ENCODE measurements at places on chromosomes 3 and 15. TPM values are rescaled to one million over a fixed set of nuclear protein-coding genes. Genes with fewer than 3 reads are reported as not detected.

DNA sequence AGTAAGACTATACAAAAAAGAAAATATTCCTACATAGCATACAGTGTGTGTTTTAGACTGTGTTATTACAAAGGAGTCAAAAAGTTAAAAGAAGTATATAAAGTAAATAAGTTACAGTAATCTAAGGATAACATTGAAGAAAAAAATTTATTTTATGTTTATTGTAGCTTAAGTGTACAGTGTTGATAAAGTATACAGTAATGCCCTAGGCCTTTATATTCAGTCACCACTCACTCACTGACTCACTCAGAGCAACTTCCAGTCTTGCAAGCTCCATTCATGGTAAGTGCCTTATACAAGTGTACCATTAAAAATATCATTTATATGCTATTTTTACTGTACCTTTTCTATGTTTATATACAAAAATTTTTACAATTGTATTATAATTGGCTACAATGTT, 220.1 kb downstream of the BCHE start:
- no peaks in the 10 kb centered on the region for H3K36me3 ChIP-seq
- no peak for DNase-seq

The SLC22A14 gene
- total RNA-seq = not detected

DNA sequence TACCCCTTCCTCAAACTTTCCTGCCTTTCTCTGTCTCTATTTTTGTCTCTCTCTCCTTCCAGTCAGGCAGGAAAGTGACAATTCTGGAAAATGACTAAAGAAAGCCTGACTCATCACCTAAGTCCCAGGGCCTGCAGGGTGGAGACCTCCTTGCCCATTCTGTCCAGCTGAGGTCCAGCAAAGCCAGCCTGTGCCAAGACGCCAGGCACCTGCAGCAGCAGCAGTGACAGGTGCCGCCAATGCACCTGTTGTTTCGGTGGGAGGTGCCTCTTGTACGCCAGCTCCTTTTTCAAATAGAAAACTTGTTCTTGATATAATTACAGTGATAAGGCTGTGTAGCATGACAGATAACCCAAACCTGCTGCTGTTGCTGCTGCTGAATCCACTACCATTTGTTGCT, 501.3 kb downstream of the NTRK3 start:
- H3K27me3 ChIP-seq = no peaks in the 10 kb centered on the region
- H3K4me1 ChIP-seq = no peaks in the 10 kb centered on the region
- H3K36me3 ChIP-seq = no peaks in the 10 kb centered on the region
- no peak for DNase-seq
- no peak overlapping the region for H3K4me3 ChIP-seq
- H3K27ac ChIP-seq = no peak overlapping the region

The CD96 gene
- total RNA-seq = not detected

The LRRIQ4 gene
- not detected for total RNA-seq

The CA12 gene
- total RNA-seq = 0.08 TPM

- H3K27ac ChIP-seq = peak overlapping the region; percentile 70
- H3K27me3 ChIP-seq = no peaks in the 10 kb centered on the region
- DNase-seq = no peak
- H3K4me1 ChIP-seq = peaks cover 73% of the 10 kb centered on the region
- peaks cover 25% of the 10 kb centered on the region for H3K36me3 ChIP-seq
Observed at GRCh38 chr15:63054281-63054683, 11.7 kb downstream of the TPM1 start.

DNA sequence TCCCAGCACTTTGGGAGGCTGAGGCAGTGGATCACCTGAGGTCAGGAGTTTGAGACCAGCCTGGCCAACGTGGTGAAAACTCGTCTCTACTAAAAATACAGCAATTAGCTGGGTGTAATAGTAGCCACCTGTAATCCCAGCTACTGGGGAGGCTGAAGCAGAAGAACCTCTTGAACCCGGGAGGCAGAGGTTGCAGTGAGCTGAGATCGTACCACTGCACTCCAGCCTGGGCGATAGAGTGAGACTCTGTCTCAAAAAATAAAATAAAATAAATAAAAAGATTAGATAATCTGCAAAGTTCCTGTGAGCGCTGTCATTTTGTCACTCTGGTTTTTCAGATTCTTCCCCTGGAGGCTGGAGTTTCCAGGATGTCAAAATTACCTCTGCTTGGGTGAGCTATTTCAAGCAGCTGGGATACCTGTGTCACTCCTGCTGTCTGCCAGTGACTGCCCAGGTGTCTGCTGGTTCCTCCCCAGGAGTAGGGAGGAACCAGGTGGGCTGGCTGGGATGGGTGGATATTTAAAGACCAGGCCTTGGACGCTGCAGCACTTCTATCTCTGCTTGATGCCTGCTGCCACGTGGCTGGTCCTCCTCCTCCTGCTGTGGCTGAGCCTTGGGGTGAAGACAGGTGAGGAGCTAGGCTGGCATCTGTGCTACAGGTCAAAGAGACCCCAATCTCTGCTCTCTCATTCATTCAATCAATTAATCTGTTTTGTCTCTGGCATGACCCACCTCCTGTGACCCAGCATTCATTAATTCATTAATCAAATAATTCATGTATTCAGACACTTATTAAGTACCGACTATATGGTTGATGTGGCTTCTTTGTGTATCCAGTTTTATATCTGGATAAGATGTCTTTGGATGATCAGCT, 19.5 kb upstream of the MUC20 start:
- no peaks in the 10 kb centered on the region for H3K4me1 ChIP-seq
- no peak overlapping the region for H3K27ac ChIP-seq
- no peak for DNase-seq

The DNAJC17 gene
- total RNA-seq = 30.2 TPM

DNA sequence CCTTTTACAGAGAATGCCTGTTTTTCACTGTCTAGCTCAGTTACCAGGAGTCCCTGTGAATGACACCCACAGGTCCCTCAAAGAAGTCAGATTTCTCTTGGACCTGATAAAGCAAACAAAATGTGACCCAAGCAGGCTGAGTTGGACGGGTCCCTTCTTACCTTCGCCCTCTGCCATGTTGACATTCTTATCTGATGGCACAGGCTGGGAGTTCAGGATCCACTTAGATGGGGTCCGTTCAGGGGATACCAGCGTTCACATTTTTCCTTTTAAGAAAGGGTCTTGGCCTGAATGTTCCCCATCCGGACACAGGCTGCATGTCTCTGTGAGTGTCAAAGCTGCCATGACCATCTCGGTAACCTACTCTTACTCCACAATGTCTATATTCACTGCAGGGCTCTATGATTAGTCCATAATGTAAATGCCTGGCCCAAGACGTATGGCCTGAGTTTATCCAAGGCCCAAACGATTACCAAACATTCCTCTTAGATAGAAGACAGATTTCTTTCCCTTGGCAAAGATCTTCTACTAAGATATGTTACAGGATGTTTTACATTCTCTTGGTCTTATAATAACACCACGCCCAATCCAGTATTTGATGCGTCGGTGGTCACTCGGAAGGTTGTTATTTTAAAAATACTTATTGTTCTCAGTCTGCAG, 179.1 kb downstream of the THSD4 start:
- H3K27me3 ChIP-seq = no peaks in the 10 kb centered on the region
- H3K4me3 ChIP-seq = no peak overlapping the region
- H3K27ac ChIP-seq = no peak overlapping the region

The MASP1 gene
- total RNA-seq = 9.3 TPM

DNA sequence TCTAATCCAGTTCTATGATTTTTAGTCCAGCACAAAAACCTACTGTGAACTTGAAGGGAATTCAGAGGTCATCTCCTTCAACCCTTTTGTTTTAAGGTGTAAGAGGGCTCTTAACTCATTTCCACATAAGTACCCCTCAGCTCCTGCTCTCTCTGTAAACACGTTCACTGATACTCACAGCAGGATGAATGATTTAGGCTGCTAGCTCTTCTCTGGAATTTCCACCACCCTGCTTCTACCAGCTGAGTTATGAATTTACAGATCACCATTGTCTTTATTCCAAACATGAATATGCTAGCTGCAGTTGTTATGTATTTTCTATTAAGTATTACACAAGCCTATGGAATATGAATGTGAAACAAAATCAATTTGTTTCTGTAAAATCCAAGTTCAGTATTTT, 101.3 kb upstream of the NANOGP8 start:
- H3K36me3 ChIP-seq = no peaks in the 10 kb centered on the region
- H3K4me3 ChIP-seq = no peak overlapping the region
- DNase-seq = no peak

The FOXL2NB gene
- not detected for total RNA-seq

The STRIT1 gene
- total RNA-seq = not detected

- no peaks in the 10 kb centered on the region for H3K27me3 ChIP-seq
- H3K4me1 ChIP-seq = 0 out of 2 replicates have a peak, but pooled peaks cover 7% of the 10 kb centered on the region
- no peaks in the 10 kb centered on the region for H3K36me3 ChIP-seq
- no peak overlapping the region for H3K4me3 ChIP-seq
Observed at GRCh38 chr3:5304789-5305683, 117.5 kb downstream of the EDEM1 start.

The CD200R1 gene
- total RNA-seq = not detected

GRCh38 chr3:11764931-11765363, 81.7 kb downstream of the TAMM41 start:
- H3K36me3 ChIP-seq = no peaks in the 10 kb centered on the region
- H3K4me1 ChIP-seq = peaks cover 14% of the 10 kb centered on the region
- no peak overlapping the region for H3K27ac ChIP-seq
- no peak overlapping the region for H3K4me3 ChIP-seq

DNA sequence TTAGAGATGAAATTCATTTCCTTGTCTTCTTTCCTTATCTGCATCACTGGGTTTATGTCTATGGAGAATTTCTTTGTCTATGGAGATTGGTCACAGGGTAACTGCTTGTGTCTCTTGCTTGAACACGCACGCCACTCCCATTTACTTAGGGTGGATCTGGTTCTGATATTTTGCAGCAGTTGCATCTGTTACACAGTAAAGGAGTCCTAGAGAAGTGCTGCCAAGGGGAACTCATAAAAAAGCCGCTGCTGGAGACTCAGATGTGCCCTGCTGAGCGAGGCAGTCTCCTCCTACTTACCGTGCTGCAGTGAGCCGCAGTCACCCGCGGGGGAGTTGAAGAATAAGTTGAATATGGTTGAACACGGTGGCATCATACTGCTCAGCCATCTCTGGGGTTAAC, 105.2 kb upstream of the KLHL25 start:
- no peak overlapping the region for H3K4me3 ChIP-seq
- H3K4me1 ChIP-seq = no peaks in the 10 kb centered on the region
- no peak overlapping the region for H3K27ac ChIP-seq
- no peak for DNase-seq
- no peaks in the 10 kb centered on the region for H3K27me3 ChIP-seq

All from HepG2 (cell line).